Activated T-helper 17 cell treated with anti-CD3 and anti-CD28 coated beads, Interleukin-2, amount 50 U/mL, for 72 hours (primary cell): ENCODE measurements at places on chromosomes 1 and 21. TPM values are rescaled to one million over a fixed set of nuclear protein-coding genes. Genes with fewer than 3 reads are reported as not detected.

Gene CACNA1S
- total RNA-seq = not detected

Gene S100A8
- total RNA-seq = not detected

Gene PLA2G2C
- total RNA-seq = 0.26 TPM

Gene AIRE
- not detected for total RNA-seq

Gene OR2AJ1
- not detected for total RNA-seq

Gene C1orf74
- 3.8 TPM for total RNA-seq

DNA sequence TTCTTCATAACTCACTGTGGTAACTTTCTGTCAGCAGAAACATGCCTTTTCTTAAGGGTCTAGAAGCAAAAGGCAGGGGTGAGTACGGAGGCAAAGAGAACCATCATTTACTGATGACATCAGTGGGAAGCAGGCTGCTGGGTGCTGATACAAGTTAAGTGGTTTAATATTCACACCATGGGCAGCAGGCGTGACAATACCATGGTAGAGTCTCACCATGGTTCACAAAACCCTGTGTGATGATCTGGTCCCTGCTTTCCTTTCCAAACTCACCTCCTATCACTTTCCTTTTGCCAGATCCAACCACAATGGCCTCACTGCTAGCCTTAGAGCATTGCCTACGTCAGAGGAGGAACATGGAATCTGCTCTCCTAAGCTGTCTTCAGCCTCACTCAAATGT lies 8.7 kb downstream of the MAB21L3 start:
- ATAC-seq = no peak

- no peak for ATAC-seq
Observed at GRCh38 chr1:202831906-202832305, 21.2 kb downstream of the PCAT6 start.

GRCh38 chr1:183285256-183285655 lies 99.2 kb downstream of the LAMC2 start:
- ATAC-seq = no peak

DNA sequence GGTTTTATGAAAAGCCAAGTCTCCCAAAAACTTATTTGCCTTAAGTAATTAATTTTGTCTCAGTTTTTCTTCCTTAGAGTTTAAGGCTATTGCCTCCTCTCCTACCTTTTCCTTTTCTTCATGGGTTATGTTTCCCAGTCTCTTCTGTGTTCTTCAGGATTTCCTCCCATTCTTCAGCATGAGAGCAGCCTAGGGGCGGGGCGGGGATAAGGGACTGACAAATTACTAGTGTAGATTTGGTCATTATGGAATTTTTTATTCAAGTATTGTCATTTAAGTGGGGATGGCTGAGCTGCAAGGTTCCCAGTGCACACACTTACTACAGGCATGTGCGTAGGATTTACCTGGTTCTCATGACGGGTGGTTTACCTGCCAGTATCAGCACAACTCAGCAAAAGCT lies 35.2 kb upstream of the PIGV start:
- no peak for ATAC-seq

DNA sequence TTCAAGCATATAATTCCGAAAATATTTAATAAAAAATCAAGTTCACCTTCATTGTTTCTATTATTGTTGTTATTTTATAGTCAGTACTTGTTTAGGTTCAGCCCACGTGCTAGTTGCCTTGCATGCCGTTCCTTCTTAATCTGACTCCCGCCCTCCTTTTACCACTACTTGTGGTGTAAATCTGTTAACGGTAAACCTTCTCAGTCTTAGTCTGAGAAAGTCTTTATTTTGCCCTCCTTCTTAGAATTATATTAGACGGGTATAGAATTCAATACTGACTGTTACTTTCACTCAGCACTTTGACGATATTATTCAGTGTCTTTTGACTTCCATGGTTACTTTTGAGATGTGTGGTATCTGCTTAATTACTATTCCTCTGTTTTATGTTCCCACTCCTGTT lies 104.8 kb downstream of the RGL1 start:
- ATAC-seq = peak; percentile 72

DNA sequence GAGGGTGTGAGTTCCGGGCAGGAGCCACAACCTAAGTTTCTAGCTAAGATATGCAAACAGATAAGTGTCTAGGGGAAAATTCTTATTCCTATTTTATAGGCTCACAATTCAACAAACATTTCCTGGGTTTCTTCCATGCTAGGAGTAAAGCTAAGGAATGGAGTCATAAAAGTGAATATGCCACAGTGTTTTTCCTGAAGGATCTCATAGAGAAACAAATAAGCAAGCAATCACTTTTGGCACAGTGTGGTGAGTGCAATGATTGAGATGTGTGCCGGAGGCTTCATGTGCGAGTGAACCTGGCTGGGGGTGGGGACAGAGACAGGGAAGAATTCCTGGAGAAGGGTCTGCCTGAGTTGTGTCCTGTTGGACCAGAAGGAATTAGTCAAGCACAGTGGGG lies 147.4 kb downstream of the TENT5C start:
- no peak for ATAC-seq

GRCh38 chr1:9249534-9250410 lies 15.2 kb downstream of the H6PD start:
- ATAC-seq = peak; percentile 76

GRCh38 chr21:15408089-15408488 lies 321.7 kb upstream of the USP25 start:
- peak; percentile 55 for ATAC-seq

- no peak for ATAC-seq
Observed at GRCh38 chr1:29459620-29459945, 223.3 kb downstream of the PTPRU start.

GRCh38 chr1:208850442-208850841 lies 606.3 kb upstream of the PLXNA2 start:
- no peak for ATAC-seq

- ATAC-seq = no peak
Observed at GRCh38 chr1:40519517-40519916, 10.9 kb downstream of the EXO5 start.

- no peak for ATAC-seq
Observed at GRCh38 chr1:47477595-47478080, 39.8 kb downstream of the FOXD2 start.

DNA sequence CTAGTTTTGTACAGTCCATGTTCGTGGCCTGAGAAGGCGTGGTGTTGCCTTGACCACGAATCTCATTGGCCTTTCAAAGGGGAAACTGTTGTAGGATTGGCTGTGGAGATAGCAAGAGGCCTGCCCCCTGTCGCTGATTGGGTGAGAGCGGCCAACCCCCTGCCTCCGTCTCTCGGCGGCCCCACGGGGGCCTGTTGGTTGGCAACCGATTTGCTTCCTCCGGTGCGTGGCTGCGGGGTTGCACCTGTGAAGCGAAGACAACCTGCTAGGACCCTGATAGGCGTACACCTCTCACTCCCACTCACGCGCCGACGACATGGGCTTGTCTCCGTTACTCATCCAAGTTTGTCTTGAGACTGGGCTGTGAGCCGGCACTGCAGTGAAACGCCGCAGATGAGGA lies at the start of gene UBE2U:
UBE2U (plus strand) TSS at position 204 of the 400 bp plus-strand sequence. CDS start 428 bp downstream, outside the sequence.
- ATAC-seq = no peak
